Stimulated activated CD8-positive, alpha-beta memory T cell treated with anti-CD3 and anti-CD28 coated beads, Interleukin-7, amount 100 ng/mL, for 4 hours (primary cell): ENCODE measurements at places on chromosomes 13 and 19.
A peak's percentile ranks its signal among the peaks of the same experiment; 100 is the strongest.

- no peak for DNase-seq
Measured at GRCh38 chr19:18663940-18664530, 19.4 kb upstream of the CRTC1 start.

GRCh38 chr19:40673397-40673796, 17.1 kb downstream of the NUMBL start:
- no peak for DNase-seq

GRCh38 chr13:75161804-75162203, 320.2 kb downstream of the TBC1D4 start:
- no peak for DNase-seq

DNA sequence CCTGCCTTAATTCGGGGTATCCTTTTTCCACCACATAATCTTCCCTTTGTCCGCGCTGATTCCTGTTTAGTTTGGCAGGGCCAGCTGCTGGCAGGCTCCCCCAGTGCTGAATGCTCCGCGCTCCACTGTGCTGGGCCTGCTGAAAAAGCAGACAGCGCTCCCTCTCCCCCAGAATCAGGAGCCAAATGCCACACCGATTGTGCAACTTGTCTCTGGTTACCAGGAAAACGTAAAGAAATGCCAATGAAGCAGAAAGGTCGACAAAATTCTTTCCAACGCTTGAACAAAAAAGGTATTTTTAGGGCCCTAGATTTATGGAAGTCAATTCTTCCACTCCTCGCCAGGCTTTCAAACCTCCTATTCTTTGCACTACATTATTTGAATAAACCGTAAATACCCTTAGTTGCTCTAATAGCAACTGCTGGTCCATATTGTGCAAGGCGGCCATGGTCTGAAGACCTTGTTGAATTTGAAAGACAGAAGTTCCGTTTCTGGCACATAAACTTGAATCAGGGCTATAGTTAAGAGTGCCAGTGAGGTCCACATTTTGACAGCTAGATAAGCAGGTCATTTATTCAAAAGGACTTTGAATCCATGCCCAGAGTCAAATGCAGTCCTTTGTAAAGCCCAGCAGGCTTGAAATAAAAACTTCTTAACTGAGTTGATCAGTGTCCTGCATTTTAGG, 206.7 kb upstream of the RFC3 start:
- DNase-seq: no peak

DNA sequence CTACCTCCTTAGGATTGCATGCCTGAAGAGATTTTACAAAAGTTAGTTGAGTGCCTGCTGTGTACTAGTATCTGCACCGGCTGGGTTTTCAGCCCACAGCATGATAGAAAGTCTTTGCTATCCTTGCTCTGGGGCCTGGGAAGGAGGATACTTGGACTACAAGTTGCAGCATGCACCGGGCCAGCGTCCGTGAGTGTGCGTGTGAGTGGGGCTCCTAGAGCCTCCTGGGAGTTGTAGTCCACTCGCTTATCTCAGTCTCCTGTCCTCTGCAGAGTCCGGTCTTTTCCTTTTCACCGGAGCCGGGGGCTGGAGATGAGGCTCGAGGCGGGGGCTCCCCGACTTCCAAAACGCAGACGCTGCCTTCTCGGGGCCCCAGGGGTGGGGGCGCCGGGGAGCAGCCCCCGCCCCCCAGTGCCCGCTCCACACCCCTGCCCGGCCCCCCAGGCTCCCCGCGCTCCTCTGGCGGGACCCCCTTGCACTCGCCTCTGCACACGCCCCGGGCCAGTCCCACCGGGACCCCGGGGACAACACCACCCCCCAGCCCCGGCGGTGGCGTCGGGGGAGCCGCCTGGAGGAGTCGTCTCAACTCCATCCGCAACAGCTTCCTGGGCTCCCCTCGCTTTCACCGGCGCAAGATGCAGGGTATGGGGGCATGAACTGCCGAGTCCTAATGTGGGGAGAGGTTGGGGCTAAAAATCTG, 20.6 kb downstream of the BRSK1 start:
- no peak for DNase-seq

DNA sequence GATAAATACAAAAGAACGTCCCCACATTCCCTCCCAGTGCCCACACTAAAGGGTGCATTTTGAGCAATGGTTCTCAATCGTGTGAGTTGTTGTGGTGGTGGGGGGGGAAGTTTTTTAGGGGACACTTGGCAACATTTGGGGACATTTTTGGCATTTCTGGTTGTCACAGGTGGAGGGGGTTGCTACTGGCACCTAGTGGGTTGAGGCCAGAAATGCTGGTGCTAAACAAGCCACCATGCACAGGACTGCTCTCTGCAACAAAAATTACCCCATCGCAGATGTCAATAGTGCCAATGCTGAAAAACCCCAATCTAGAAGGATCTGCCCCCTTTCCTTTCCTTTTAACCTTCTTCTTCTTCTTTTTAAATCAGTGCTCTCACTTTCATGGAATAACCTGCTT, 453.3 kb downstream of the TSHZ3 start:
- DNase-seq: no peak

DNA sequence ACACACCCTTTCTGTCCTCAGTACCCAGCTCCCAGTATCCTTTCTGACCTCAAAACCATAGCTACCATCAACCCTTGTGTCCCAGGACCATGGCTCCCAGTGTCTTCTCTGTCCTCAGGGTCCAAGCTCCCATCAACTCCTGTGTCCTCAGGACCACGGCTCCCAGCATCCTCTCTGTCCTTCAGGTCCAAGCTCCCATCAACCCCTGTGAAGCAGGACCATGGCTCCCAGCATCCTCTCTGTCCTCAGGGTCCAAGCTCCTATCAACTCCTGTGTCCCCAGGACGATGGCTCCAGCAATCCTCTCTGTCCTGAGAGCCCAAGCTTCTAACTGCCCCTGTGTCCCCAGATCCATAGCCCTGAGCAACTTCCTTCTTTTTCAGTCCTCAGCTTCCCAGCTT, 1.7 kb upstream of the CADM4 start:
- no peak for DNase-seq

GRCh38 chr19:29263305-29264135, 50.6 kb upstream of the UQCRFS1 start:
- peak; percentile 11 for DNase-seq

- no peak for DNase-seq
Measured at GRCh38 chr13:46982856-46983582, 86.2 kb upstream of the HTR2A start.

GRCh38 chr19:19670070-19670551, 1.5 kb downstream of the ZNF101 start:
- no peak for DNase-seq

DNA sequence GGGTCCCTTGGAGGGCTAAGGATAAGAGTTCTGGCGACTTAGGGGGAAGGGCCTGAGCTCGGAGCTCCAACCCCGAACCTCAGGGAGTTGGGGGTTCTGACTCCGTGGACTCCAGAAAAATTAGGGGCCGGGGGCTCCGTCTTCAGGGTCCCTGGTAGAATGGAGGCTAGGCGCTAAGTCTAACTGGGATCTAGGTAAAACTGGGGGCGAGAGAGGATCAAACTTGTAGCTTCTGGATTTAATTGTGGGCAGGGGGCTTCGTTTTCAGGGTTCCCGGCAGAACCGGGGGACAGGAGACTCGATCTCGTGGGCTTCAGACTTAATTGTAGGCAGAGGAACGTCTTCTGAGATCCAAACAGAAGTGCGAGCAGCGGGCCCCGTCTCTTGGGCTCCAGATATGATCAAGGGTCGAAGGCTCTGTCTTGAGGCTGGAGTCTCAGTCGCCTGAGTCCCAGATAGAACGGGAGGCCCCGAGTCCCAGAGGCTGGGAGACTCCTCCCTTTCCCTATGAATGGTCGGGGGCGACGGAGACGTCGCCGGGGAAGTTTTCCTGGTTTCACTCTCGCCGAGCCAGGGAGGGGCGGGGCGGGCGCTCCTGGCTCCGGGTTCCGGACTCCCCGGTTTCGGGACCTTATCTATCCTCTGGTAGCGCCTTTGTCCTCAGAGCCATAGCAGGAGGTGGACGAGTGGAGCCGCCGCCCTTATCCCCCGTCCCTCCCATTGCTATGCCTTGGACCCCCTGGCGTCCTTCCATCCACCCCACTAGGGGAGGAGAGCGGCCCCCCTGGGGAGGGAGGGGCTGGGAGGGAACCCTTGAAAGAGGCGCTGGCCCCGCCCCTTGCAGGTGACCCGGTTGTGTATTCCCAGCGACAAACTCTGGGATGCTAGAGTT, 1.3 kb downstream of the NECTIN2 start:
- no peak for DNase-seq

DNA sequence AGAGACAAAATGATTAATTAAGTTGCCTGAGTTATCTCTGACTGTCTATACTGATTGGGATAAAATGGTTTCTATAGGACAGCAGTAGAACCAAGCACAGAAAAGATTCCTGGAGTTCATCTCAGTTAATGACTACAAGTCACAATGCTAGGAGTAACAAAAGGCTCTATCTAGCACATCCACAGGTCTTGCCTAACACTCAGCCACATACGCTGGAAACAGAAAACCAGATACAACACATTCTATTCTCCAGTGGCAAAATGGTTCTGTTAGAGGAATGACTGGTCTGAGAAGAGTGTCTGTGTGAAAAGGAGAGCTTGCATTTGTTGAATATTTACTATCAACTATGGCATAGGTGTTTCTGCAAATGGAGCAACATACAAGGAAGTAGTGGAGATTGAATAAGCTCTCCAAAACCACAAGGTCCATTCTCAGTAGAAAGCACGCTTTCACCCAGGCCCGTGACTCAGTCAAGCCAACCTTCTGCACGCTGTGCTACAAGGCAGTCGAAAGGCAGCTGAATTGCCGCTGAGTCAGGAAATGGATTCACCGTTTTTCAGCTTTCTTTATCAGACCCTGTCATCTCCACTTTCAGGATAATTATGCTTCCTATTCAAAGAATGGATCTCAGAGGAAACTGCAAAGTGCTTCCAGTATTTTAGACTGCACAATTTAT, 761.5 kb downstream of the EFNB2 start:
- no peak for DNase-seq

GRCh38 chr13:25699600-25699999, 327.8 kb downstream of the ATP8A2 start:
- no peak for DNase-seq

GRCh38 chr19:5206751-5207075, 133.9 kb downstream of the PTPRS start:
- no peak for DNase-seq

DNA sequence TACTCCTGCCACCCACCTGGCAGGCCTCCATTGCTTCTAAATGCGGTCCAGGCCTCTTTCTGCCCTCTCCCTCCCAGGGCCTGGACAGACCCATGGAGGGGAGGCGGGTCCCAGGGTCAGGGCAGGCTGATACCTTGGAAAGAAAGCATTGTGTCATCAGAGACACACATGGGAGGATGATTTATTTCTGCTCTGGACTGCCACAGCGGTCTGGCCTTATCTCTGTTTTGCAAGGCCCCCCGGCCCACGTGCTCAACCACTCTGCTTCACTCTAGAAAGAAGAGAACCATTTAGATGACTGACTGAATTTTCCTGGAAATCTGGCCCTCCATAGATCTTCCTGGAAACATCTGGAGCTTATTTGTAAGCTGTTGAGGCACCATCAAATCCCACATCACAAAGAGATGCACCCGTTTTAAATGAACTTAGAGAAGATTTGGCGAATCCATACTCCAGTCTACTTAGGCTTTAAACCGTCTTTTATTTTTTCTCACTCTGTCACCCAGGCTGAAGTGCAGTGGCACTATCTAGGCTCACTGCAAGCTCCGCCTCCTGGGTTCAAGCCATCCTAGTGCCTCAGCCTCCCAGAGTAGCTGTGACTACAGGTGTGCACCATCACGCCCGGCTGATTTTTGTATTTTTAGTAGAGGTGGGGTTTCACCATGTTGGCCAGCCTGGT, 48.3 kb upstream of the URI1 start:
- DNase-seq: no peak

- DNase-seq: no peak
Measured at GRCh38 chr13:93226623-93227279, at the start of gene GPC6. GPC6 (plus strand) TSS chr13:93226807.

DNA sequence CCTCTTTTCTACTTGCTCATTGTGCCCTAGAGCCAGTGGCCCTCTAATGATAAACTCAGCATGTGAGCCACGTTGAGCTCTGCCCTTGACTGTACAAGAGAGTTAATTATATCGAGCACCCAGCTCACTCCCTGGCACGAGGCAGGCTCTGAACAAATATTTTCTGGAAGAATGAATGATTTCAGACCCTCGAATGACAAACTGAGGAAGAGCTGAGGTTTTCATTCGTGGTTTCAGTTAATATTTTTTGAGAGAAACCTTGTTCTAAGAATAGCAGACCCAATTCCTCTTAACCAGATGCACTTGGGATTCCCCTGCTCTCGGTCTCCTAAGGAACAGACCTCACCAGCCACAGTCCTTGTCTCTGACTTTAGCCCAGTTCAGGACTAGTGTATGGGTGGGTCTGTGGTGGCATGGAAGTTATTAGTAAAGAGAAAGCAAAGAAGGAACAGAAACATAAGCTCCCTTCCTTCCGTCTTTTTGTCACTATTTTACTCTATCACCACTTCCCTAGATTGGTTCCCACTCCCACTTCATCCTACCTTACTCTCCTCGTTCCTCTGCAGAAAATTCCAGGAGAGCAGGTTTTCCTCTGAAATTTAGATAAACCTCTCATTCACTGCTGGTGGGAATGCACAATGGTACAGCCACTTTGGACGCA, 22.1 kb upstream of the WDFY2 start:
- DNase-seq: no peak

- DNase-seq: no peak
Measured at GRCh38 chr19:4748589-4748988, 24.9 kb upstream of the DPP9 start.

DNA sequence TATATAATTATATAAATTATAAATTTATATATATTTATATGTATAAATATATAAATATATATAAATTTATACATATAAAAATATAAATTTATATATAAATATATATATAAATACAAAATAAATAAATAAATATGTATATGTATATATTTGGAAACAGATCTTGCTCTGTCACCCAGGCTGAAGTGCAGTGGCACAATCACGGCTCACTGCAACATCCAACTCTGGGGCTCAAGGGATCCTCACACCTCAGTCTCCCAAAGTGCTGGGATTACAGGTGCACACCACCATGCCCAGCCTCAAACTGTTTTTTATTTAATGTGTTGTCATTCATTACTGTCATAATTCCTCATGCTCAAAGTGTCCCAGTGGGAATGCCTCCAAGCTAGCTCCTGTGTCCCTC, 25.2 kb upstream of the PDCD5 start:
- DNase-seq: no peak

DNA sequence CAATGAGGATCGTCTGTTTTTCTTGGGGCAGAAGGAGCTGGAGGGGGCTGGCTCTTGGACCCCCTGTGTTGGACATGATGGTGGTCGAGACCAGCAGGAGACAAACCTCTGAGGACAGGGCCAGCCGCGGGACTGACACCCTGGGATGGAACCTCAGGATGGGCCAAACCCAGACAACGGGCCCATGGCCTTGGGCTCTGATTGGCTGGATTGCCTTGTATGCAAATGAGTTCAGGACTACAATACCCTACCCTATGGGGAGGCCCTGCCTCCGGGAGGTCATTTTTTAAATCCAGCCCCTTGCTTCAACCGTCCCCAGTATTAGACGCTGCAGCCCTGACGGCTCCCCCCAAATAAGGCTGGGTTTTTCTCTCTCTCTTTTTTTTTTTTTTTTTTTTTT, 22.0 kb downstream of the SLC5A5 start:
- DNase-seq: no peak

- no peak for DNase-seq
Measured at GRCh38 chr13:71067165-71067815, 799.7 kb downstream of the DACH1 start.

GRCh38 chr19:33110137-33110910, 21.6 kb upstream of the WDR88 start:
- no peak for DNase-seq
